ENCODE measurements at places on chromosomes 12 and 14.

DNA sequence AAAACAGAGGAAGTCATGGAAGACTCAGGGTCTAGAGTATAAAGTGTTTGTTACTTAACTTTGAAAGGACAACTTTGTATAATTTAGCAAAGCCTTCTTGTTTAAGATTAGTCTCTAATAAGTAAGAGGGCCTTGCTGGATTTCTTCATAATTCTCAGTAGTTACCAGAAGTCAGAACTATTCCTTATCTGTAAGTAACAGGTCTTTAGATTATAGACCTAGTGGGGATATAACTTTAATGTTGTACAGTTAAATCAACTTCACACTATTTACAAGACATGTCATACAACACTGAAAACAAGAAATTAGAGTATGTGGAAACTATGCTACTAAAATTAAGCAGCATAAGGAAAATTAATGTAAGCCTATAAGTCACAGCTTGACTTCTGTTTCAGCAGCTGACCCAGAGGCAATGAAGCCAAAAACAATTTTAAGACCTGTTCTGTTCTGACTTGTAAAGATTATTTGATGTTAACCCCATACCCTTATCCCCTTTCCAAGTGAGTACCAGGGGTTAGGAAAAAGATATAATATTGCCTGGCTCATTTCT is 398.3 kb downstream of the RAD51B start:
- DNase-seq = no peak

GRCh38 chr14:72538387-72538786 is 355.5 kb downstream of the DPF3 start:
- no peak for DNase-seq

- DNase-seq = no peak
Observed at GRCh38 chr12:15603474-15604085, 185.6 kb downstream of the EPS8 start.

DNA sequence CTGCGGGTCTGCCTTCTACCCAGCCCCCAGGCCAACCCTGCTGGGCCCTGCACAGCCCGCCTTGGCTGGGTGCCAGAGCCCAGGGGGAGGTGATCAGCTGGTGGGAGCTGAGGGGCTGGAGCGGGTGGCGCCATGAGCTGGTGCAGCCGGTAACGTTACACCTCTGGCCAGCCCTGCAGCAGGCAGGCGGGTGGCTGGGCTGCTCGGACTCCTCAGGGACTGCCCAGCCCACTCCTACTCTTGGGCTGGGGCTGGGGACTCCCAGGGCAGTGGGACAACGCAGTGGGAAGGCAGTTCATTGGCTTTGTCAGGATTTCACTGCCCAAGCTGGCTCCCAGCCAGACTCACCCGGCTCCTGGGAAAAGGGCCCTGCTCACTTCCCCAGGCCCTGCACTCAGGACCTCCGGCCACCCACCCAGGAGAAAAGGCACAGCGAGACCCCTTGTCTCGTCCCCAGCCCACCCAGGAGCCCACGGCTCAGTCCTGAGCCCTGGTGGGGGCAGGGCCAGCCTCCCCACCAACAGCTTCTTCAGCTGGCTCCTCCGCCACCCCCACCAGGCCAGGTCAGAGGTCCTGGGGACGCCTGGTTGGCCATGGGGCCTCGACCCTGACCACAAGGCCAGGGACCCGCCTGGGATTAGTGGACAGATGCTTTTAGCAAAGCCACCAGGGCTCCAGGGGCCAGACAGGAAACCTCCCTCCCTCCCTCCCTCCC is 1.0 kb downstream of the PGF start:
- DNase-seq = no peak

DNA sequence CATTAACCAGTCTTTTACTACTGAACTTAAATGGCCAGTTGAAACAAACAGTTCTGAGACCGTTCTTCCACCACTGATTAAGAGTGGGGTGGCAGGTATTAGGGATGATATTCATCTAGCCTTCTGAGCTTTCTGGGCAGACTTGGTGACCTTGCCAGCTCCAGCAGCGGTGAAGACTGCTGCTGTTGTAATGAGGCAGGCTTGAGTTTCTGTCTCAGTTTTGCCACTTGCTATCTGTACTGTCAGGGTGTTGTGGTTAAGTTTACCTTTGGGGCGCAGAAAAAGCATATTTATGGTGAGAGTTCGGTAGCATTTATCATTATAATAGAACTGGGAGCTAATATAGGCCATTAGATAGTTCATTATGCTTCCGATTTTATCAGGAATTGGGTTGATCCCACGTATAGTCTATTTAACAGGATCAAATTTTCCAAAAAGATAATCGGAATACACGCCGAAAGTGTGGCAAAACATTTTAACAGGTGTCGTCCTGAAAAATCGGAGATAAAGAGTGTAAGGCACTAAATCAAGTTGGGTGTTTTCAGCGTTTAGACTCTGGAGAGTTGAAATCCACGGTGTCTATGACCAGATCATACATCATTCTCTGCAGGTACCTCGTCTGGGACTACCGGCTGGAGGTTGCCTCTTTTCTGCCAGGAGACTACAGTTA is 688 bp upstream of the NECAP1 start:
- DNase-seq = peak; percentile 17

DNA sequence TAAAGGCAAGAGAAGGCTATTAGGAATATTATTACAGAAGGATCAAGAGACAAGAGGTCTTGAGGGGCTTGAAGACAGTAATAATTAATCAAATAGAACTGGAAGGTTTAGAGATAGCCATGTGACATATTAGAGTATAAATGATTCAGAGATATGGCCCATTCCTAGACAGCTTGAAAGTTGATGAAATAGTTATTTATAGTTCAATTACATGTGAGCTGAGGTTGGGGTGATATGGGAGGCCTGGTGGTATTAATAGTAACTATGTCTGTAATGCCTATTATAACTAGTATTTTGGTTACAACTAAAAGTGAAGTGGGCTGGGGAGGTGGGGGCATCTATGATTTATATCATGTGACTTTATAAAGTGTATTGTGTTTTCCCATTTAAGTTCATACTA is 14.1 kb upstream of the MIS18BP1 start:
- DNase-seq = no peak

- no peak for DNase-seq
Observed at GRCh38 chr12:41108032-41108431, 80.1 kb upstream of the PDZRN4 start.

DNA sequence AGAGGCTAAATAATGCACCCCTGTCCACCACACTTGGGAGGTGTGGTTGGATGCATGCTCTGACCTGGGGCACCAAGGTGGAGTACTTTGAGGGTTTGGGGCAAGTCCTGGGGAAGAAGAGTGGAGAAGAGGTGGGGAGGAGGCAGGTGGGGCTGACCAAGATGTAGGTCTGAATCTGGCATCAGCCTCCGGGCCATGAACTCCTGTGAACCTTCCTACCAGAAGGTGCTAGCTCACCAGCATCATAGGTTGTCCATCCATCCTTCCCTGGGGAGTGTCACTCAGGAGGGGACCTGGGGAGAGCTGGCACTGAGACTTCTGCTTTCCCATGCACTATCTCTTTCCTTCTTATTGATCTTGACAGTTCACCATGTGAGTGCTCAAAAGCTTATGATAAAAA is 13.6 kb upstream of the EMP1 start:
- DNase-seq = no peak

GRCh38 chr14:64970776-64971477 is 1.2 kb downstream of the RAB15 start:
- no peak for DNase-seq

GRCh38 chr12:68638721-68639395 is 28.2 kb downstream of the RAP1B start:
- DNase-seq = no peak

DNA sequence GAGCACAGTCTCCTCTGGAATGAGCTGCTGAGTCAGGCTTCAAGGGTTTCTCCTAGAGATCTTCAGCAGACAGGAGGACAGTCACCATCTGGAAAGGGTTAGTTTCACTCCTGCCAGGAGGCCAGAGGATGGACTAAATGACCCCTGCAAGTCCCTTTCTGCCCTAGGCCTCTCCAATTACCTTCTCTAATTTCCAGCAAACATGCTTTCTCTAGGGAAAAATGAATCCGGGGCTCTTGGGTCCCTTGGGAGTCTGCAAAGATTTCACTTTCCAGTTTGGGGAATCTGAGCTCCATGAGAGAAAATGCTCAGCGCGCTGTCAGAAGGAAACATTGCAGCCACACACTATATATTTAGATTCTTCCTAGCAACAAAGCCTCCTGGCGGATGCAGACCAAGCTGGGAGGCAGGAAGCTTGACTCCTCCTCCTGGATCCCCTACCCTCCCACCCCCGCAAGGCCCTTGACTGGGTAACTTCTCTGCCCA is 184.4 kb upstream of the CCND2 start:
- no peak for DNase-seq

GRCh38 chr12:91892081-91892855 is 253.4 kb downstream of the BTG1 start:
- DNase-seq = no peak

Data from stimulated activated CD8-positive, alpha-beta memory T cell treated with anti-CD3 and anti-CD28 coated beads, Interleukin-7, amount 100 ng/mL, for 48 hours (primary cell).